ELF-1 (cell line): ENCODE measurements at places on chromosomes 11 and 22.

DNA sequence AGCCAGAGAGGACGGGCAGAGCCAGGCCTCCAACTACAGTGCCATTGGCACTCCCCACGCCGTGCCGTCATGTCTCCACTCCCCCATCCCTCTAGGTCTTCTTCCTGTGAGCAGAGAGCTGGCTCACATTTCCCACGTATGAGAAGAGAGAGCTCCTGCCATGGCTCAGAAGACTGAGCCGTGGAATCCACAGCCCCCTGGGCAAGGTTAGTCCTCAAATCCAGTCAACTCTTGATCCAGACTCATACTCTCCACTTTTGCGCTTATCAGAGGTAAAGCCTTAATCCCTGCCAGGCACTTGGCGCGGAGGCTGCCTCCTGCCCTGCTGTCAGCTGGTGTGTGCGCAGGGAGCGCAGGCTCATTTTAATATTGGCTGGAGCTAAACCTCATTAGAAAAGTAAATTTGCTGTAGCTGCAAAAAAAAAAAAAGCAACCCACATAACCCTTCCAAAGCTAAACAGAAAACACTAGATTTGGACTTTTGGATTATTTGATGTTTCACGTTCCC, 4.7 kb downstream of the B3GAT1 start:
- DNase-seq: no peak

DNA sequence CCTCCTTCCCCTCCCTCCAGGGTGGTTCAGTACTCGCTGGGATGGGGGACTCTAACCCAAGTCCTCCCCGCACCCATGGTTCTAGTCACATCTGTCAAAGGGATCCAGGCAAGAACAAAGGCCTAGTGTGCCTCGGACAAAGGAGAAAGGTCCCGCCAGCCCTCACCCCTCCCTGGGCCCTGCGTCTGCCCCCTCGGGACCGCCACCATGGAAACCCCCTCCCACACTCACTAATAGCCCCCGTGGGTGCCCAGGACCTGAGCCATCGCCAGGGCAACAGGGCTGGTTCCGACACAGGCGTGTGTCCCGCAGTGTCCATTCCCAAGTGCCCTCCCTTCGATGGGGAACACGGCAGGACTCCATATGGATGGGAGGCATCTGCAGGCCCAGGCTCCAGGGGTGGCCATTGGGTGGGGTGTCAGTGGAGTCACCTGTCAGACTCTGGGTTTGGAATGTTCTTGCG, 5.1 kb upstream of the CARNS1 start:
- DNase-seq: no peak

DNA sequence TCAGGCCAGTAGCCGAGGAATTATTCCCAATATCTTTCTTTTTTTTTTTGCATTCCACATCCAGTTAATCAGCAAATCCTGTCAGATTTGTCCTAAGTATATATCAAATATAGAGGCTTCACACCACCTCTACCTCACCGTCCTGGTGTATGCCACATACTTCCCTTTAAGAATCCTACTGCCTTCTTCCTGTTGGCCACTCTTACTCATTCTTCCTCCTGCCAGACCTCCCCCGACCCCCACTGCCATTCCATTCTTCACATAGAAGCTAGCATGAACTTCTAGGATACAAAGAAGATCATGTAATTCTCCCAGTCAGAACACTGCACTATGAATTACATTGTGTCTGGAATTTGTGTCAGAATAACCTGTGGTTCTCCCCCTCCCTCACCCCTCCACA, 89.5 kb downstream of the TRIM44 start:
- no peak for DNase-seq

DNA sequence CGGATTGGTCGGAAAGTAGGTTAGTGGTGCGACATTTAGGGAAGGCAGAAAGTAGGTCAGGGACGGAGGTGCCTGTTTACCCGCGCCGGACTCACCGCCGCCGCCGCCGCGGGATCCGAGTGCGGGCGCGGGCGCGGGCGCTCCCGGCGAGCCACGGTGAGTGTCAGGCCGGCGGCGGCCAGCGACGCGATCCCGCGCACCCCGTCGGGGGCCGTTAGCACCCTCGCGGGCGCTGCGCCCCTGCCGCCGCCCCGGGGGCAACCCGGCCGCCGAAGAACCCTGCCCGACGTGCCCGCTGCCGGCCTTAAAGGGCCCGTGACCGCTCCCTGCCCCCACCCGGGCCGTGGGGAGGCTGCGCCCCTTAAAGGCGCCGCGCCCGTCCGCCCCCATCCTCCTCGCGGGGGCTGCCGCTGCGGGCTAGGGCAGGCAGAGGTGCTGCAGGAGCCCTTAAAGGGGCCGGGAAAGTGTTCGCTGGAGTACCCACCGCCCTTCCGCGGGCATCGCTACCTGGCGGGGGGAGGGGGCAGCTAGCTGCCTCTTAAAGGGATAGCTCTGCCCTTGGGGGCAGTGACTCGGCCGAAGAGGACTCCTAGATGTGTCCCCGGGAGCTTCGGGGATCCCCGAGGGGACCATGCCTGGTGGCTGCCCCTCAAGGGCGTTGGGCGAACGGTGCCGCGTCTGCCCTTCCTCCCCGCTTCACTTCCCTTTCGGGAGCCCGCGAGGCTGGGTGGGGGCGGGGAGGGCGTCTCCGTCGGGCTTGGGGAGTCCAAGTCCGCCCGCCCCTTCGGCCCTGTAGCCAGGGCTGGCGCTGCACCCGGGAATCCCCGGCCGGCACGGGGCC, at the start of gene BMAL1:
Gene BMAL1 (plus strand): TSS at position 23 of the 841 bp plus-strand sequence. CDS start 76,519 bp downstream, outside the sequence.
- peak; percentile 31 for DNase-seq

- DNase-seq: no peak
Measured at GRCh38 chr11:45925550-45925949, 3.1 kb downstream of the LARGE2 start.
